ENCODE measurements at places on chromosomes 5 and 9.
A peak's percentile ranks its signal among the peaks of the same experiment; 100 is the strongest.

GRCh38 chr5:59069438-59070079 is 486.7 kb downstream of the RAB3C start:
- peak; percentile 33 for DNase-seq

- DNase-seq, result no peak
These were observed 66.4 kb upstream of the TMC1 start for GRCh38 chr9:72454871-72455491.

GRCh38 chr5:76207120-76207519 is 123.9 kb downstream of the SV2C start:
- no peak for DNase-seq

- no peak for DNase-seq
These were observed 3.7 kb upstream of the PCDH1 start for GRCh38 chr5:141881886-141882285.

- no peak for DNase-seq
These were observed 103.7 kb downstream of the FEM1C start for GRCh38 chr5:115440782-115441451.

GRCh38 chr5:106880656-106881055 is 790.1 kb downstream of the EFNA5 start:
- no peak for DNase-seq
